ENCODE measurements at places on chromosomes 5 and 9. TPM values are rescaled to one million over a fixed set of nuclear protein-coding genes. Genes with fewer than 3 reads are reported as not detected.

Gene ZMAT2
- polyA plus RNA-seq: 89.2 TPM

DNA sequence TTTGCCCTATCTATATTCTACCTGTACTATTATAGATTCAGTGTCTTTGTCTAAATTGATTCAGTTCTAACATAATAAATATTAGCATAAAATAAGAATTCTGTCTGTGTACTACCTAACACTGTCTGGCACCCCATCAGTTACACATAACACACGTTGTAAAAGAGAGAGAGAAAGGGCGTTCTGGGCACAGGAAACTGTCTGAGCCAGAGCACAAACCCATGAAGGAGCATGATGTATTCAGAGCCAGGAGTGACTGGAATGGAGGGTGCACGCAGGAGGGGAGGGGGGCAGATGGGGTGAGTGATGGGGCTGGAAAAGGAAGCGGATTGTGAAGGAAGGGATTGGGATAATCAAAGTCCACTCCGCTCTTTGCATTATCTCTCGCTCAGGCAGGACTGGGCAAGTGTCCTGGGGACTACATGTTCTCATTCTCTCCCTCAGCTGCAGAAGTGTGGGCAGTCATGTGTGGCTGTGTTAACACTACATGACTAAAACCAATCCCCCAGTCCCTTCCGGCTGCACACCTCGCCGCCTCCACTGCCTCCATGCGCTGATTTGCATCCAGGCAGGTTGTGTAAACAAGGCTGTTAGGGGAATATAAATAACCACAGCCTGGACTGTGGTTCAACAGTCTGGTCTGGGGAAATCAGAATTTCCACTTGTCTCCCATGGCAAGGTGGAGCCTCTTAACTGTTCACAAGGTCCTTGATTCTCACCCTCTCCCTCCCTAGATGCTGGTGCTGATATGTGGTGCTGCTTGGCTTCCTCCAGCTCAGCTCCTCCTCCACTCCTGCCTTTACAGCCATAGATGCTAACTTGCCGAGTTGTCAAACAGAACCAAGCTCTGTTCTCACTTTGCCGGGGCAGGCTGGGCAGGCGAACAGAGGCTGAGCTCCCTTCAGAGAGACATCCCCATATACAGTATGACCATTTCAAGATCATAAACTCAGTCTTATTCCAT lies 367.5 kb upstream of the BRINP1 start:
- peak; percentile 26 for DNase-seq

Gene OR13C2
- 0.14 TPM for polyA plus RNA-seq

DNA sequence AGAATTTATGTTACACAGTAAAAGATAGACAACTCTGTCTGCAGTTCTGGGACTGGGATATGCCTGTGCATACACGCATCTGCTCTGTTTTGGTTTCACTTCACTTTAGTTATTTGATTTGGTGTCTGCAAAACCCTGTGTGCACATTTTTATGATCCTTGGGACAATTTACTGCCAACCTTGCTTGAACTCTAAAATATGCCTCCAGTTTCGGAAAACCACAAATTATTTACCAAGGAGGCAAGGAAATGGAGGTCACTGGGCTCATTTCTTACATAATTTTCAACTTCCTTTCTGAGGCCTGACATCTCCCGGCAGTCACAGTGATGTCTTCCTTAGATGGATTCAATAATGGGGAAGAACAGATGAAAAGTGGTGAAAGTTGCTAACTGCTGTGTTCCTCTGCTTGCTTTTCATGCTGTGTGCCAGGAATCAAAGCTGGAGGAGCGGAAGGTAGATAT lies 61.2 kb upstream of the TAF11L2 start:
- DNase-seq: peak; percentile 45

Gene EIF4E1B
- not detected for polyA plus RNA-seq

- DNase-seq: no peak
Measured at GRCh38 chr5:112738191-112738560, 491 bp downstream of the APC start.

All from left renal pelvis (tissue), 4 donors.